ENCODE measurements at places on chromosomes 4 and X. TPM values are rescaled to one million over a fixed set of nuclear protein-coding genes. Genes with fewer than 3 reads are reported as not detected.

Gene ATP6AP2
- total RNA-seq: 112 TPM

Gene UNC5C
- total RNA-seq: 0.45 TPM

DNA sequence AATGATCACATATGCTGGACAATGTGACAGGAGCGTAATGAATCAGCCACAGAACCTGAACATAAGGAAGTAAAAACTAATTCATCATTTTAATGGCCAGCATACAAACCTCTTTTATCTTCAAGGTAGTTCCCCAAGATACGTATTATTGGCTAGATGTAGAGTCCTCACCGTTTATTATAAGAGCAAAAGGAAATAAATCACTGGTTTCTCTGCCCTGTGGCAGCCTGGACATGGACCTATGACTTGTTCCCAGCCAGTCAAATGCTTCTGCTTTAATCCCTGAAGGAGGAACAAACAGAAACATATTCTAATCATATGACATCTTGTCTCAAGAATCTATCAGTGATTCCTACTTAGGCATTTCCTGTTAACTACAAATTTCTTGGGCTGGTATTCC is 86.8 kb upstream of the FAM241A start:
- DNase-seq: no peak

- DNase-seq: peak; percentile 74
Observed at GRCh38 chr4:968621-969394, 4.6 kb downstream of the DGKQ start.

- DNase-seq: no peak
Observed at GRCh38 chr4:27720010-27720766, 859.5 kb downstream of the STIM2 start.

DNA sequence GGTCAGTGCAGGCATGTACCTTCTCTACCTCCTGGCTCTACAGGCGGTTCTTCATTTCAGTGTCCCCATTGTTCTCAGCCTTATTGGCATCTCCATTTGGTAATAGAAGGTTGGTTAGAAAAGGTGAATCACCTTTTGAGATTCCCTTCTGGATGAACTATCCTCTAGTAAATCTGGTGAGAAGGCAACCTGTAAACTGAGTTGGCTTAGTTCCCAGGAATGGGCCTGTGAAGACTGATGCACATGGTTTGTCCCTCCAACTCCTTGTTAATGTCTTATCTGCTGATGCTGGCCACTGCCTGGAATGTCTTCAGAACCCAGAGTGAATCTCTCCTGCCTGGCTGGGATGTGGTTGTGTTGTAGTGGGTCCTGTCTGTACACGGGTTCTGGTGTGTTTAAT is 143.4 kb upstream of the WDR1 start:
- DNase-seq: no peak

- no peak for DNase-seq
Observed at GRCh38 chr4:80045786-80046185, 27.2 kb downstream of the ANTXR2 start.

GRCh38 chr4:6869944-6870343 is 39.7 kb upstream of the TBC1D14 start:
- no peak for DNase-seq

Data from H7 (cell line).